ENCODE measurements at places on chromosomes 4 and X.

DNA sequence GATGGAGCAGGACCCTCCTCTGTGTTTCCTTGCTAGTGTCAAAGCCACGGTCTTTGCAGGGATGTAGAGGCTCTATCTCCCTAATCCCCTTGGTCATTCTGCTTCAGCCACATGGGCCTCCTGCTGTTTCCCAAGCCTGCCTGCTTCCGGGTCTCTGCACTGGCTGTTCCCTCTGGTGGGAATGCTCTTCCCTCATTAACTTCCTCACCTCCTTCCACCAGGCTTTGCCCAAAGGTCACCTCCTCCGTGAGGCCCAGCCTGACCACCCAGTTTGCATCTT is 56.6 kb downstream of the ABLIM2 start:
- no peak for DNase-seq

- no peak for DNase-seq
These were observed 33.9 kb upstream of the MAPK10 start for GRCh38 chr4:86393749-86394148.

DNA sequence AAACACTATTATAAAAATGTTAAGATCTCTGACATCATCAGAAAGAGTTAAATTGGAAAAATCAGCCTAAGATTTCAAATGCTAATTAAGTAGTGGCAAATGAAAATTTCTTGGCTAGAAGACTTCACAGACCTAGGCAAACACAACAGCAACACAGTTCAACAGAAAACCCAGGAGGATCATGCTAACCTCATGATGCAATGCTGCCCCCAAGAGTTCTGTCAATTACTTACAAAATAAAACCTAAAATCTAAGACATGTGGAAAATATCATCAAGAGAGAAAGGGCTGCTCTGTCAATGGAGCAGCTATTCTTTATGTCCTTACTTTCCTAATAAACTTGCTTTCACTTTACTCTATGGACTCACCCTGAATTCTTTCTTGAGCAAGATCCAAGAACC is 21.0 kb downstream of the S100G start:
- DNase-seq = no peak

GRCh38 chrX:107574711-107575110 is 53.6 kb upstream of the PRPS1 start:
- no peak for DNase-seq

GRCh38 chrX:28693101-28693500 is 105.9 kb downstream of the IL1RAPL1 start:
- no peak for DNase-seq

- DNase-seq = no peak
These were observed 229.6 kb upstream of the PGRMC2 start for GRCh38 chr4:128517096-128517738.

- DNase-seq = no peak
These were observed 14.3 kb upstream of the UBA1 start for GRCh38 chrX:47179221-47179927.

- DNase-seq = no peak
These were observed 537.9 kb downstream of the IQCM start for GRCh38 chr4:149277705-149278104.

GRCh38 chrX:31711166-31711565 is 639.3 kb upstream of the FTHL17 start:
- DNase-seq = no peak

GRCh38 chr4:95729596-95729995 is 110.3 kb upstream of the PDHA2 start:
- DNase-seq = no peak

DNA sequence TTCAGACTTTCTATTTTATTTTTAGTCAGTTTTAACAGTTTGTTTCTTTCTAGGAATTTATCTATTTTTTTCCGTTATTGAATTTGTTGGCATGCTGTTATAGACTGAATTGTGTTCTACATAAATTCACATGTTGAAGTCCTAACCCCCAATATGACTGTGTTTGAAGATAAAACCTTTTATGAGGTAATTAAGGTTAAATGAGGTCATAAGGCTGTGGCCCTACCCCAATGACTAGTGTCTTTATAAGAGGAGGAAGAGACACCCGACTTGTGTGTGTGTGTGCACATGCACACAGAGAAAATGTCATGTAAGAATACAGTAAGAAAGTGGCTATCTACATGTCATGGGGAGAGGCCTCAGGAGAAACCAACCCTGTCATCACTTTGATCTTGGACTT is 146.3 kb downstream of the BRWD3 start:
- DNase-seq = no peak

DNA sequence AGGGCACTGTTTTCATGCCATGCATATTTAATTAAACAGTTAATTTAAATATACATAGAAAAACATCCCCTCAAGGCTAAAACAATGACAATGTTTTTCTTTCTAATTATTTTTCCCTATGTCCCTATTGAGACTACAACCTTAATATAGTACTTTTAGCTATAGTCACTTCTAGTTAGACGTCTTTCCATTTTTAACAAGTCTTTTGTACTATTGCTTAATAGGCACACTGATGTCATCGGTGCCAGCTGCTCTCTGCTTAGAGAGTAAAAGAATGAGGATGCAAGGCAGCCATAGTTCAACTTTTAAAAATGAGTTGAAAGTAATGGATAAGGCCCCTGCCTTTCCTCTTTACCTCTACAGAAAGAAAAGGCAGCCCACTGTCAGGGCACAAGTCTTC is 191.1 kb downstream of the KCTD8 start:
- no peak for DNase-seq

GRCh38 chr4:159428975-159429692 is 326.3 kb downstream of the RAPGEF2 start:
- DNase-seq = no peak

- DNase-seq = no peak
These were observed 48.3 kb upstream of the CBR4 start for GRCh38 chr4:169058312-169058711.

DNA sequence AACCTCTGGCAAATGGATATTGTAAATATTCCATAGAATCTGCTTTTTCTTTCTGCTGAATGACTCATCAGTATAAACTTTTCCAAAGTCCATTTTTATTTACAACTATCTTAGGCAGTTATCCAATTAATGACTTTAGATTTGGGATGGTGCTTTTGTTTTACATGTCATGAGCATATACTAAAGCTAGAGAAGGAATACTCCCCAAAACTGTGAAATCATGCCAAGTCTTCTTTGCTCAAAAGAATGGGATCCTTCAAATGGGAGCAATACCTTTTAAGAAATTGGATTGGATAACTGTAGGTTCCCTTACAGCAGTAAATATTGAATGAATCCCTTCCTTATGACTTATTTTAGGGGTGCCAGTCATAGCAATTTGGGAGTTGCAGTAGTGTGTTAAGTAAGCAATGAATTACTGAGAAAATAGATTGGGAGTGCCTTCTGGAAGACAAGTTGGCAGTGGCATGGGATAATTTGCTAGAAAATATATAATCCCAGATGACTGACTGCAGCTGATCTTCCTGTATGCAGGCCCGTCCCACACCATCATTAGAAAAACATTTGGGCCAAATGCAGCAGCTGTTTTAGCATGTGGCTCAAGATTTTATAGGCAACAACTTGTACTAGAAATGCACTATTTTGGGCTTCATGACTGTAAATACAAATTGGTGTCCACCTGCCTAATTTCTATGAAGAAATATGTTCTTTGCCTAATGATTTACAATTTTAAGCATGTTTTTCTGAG is 2.8 kb downstream of the TMPRSS11D start:
- no peak for DNase-seq

- no peak for DNase-seq
These were observed 1470.6 kb downstream of the PCDH19 start for GRCh38 chrX:98939456-98939855.

- no peak for DNase-seq
These were observed 330.8 kb downstream of the UBE2NL start for GRCh38 chrX:144214651-144215050.

DNA sequence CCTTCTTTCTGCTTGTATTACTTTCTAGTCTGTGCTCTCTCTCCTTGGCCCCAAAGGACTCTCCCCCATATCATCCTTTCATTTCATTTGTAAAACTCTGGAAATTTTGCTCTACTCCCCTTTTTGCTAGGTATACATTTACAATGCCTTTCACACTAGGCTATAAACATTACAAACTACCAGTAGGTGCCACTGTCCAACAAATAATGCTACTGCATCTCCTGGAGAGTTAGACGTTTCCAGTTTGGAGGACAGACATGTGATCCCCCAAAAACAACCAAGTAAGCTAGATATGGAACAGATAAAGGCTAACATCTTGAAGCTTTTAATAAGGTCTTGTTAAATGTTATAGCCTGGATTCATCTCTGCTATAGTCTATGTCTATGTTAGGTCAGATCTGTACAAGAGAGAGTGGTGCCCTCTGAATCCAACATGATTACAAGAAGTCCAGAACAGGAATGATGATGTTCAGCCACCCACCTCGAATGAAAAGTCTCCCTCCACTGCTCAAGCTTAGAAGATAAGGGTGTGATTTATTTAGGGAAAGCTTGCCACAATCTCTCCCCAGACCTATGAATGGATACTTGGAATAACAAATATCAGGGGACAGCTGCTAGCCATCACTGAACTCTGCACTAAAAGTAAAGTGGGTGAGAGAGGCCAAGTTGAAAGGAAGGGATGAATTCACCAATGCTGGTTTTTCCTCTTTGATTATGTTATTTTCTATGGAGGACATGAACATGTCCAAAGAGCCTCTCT is 14.3 kb downstream of the CBR4 start:
- DNase-seq = no peak

DNA sequence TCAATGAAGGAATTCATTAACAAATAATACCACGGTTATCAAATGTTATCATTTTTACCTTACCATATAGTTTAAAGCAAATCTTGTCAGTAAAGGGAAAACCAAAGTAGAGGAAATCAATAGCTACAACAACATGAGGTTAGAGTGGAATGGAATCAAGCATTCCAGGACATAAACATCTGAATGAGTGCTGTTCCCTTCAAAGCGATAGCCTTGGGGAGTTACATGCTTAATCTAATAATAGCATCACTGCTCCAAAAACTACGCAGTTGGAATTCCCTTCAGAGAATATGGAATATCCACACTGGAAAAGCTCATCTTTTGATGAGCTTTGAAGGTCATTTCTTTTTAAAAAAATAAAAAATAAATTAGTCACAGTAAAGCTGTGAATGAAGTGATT is 31.2 kb downstream of the PDE5A start:
- DNase-seq = no peak

DNA sequence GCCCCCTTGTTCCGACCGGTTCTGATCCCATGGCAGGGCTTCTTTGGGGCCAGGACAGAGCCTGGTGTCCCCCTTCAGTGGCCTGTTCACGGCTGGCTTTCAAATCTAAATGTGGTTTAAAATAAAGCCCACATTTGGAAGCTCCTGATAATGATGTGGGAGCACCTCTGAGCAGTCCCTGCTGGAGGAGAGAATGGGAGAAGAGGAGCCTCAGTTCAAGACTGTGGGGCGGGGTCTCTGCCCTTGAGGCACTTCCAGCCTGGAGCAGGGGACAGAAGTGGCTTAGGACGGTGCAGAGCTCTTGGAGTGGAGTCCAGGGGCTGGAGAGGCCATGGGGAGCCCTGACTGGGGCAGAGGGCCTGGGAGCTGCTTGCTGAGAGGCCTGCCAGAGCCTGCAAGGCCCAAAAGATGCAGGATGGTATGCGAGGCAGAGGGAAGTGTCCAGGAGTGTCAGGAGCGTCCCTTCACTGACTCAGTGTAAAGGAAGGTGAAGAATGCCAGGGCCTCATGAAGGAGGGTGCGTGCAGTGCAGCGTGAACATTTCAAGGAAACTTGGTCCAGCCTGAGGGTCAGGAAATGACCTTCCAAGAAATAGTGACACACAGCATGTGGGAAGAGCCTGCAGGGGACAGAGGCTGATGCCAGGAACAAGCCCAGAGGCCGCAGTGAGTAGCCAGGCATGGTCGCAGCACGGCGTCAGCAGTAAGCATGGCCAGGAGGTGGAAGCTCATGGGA is 21.1 kb upstream of the TADA2B start:
- DNase-seq = no peak

DNA sequence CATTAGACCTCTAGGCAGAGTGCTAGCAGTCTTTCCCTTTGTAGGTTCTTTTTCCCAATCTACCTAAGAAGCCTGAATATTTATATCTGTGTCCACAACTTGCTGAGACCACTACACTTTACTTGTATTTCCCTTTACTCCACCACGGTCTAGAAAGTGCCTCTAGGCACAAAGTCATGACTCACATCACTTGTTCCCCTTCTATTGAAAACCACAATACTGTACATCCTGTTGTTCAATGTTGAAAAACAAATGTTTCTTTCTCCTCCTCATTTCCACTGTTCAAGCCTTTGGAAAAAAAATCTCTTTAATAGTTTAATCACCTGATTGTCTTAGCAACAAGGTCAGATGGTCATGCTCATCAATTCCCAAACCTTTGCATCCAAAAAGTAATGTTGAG is 326.7 kb downstream of the GUCY2F start:
- DNase-seq = no peak

DNA sequence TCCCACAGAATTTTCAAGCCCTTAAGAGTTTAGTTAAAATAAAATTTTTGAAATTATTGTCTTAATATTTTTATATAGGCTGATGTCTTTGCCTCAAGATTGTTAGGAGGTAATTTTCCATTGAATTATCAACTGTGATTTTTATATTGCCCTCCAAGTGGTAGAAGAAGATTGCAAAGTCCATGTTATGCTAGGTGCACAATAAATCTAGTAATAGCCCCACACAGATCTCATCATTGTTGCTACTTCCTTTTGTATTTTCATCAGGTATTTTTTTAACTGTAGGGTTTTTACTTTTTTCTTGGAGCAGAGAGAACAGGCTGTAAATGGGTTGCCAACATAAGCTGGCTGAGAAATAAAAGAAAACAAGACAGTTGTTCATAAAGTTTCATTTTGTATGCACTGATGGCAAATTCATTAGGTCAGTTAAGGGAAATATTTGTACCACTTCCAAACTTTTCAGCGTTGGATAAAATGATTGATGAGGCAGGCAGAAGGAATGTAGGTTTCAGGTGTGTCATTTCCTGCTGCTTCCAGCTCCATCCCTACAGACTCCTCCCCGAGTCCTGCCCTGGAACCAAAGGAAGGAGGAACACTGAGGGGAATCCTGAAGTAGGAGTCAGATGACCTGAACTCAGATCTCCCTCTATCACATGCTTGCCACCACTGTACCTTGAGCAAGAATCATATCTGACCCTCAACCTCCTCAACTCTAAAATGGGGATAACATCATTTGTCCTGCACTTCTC is 105.5 kb downstream of the PRRG1 start:
- no peak for DNase-seq

GRCh38 chr4:10077483-10078335 is 38.9 kb downstream of the WDR1 start:
- no peak for DNase-seq
